CD8-positive, alpha-beta memory T cell (primary cell): ENCODE measurements at places on chromosomes 2 and 18. TPM values are rescaled to one million over a fixed set of nuclear protein-coding genes. Genes with fewer than 3 reads are reported as not detected.

C18orf54 gene
- 10.1 TPM for total RNA-seq

LRRFIP1 gene
- total RNA-seq: 192 TPM

DNAJC27 gene
- total RNA-seq: 4.7 TPM

DSG3 gene
- not detected for total RNA-seq

SIX3 gene
- not detected for total RNA-seq

LRP2 gene
- total RNA-seq: 0.07 TPM

EVA1A gene
- not detected for total RNA-seq

RUFY4 gene
- not detected for total RNA-seq

GCG gene
- not detected for total RNA-seq

RIOK3 gene
- total RNA-seq: 56.4 TPM

SCG2 gene
- total RNA-seq: not detected

HAT1 gene
- 85.1 TPM for total RNA-seq

PROKR1 gene
- total RNA-seq: not detected

TRIM43 gene
- total RNA-seq: not detected

NMUR1 gene
- total RNA-seq: 0.15 TPM

ACTG2 gene
- not detected for total RNA-seq

CNDP1 gene
- not detected for total RNA-seq

POTEJ gene
- total RNA-seq: not detected

TIGD1 gene
- 7.0 TPM for total RNA-seq

SCYGR4 gene
- not detected for total RNA-seq
